Psoas muscle (tissue), 8 donors: ENCODE measurements at places on chromosomes 7 and 10. TPM values are rescaled to one million over a fixed set of nuclear protein-coding genes. Genes with fewer than 3 reads are reported as not detected.
A peak's percentile ranks its signal among the peaks of the same experiment; 100 is the strongest.

The GNAT3 gene
- total RNA-seq: not detected

GRCh38 chr7:11319491-11320274 is 346.0 kb downstream of the PHF14 start:
- no peak for DNase-seq

- DNase-seq: peak; percentile 48
These were observed 4.8 kb upstream of the PILRB start for GRCh38 chr7:100352984-100353684.

The CPA2 gene
- not detected for total RNA-seq

GRCh38 chr10:17562614-17563013 is 54.6 kb downstream of the HACD1 start:
- no peak for DNase-seq

GRCh38 chr10:88168171-88169036 is 305.0 kb downstream of the PTEN start:
- DNase-seq: no peak

The PPP1R17 gene
- total RNA-seq: not detected

The EBF3 gene
- 4.5 TPM for total RNA-seq

DNA sequence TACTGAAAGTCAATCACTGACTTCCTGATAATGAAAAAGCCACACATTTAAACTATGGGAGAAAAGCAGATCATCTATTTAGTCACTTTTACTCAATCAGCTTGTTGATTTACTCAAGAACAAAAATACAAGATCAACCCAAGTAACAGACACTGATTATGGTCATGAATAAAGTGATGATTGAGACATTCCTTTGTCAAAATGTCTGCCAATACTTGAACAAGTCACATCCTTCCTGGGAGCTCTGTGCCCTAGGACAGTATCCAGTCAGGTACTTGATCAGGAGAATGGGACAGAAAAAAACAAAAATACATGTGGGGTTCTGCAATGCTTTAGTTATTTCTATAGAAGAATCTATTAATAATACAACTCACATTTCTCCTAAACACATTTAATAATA is 150.0 kb upstream of the NEBL start:
- DNase-seq: no peak

The DMTF1 gene
- 12.5 TPM for total RNA-seq

- DNase-seq: no peak
These were observed 902.4 kb downstream of the LRMDA start for GRCh38 chr10:76333796-76334195.

The AGMO gene
- 0.54 TPM for total RNA-seq

GRCh38 chr7:93955304-93955703 is 33.8 kb downstream of the GNG11 start:
- DNase-seq: no peak

- DNase-seq: no peak
These were observed 178.4 kb downstream of the NSUN6 start for GRCh38 chr10:18472977-18473376.

- no peak for DNase-seq
These were observed 7.1 kb downstream of the CSGALNACT2 start for GRCh38 chr10:43145311-43145710.

The LUC7L2 gene
- 47.8 TPM for total RNA-seq

- DNase-seq: no peak
These were observed 32.7 kb downstream of the R3HCC1L start for GRCh38 chr10:98167191-98167590.

DNA sequence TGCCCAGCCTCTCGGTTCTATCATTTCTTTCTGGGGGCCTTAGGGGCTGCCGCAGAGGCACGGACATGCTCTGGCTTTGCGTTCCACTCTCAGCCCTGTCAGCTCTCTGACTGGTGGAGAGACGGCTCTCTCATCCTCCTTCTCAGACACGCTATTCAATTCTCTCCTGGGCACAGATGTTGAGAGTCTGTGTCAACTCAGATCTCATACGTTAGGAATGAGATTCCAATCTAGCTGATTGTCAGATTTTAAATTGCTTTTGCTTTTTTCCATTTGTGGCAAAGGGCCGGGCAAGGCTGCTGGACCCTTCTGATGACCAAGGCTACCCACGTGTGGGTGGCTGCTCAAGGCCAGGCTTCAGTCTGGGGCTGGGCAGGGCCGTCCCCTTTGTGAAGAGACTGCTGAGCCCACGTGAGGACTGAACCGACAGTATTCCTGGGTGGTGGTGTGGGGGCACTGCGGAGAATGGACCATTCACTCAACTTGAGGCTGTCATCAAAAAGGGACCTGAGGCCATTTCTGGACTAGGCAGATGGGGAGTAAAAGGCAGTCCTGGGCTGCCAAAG is 71.5 kb downstream of the CLEC2L start:
- DNase-seq: no peak

The ATG9B gene
- not detected for total RNA-seq

DNA sequence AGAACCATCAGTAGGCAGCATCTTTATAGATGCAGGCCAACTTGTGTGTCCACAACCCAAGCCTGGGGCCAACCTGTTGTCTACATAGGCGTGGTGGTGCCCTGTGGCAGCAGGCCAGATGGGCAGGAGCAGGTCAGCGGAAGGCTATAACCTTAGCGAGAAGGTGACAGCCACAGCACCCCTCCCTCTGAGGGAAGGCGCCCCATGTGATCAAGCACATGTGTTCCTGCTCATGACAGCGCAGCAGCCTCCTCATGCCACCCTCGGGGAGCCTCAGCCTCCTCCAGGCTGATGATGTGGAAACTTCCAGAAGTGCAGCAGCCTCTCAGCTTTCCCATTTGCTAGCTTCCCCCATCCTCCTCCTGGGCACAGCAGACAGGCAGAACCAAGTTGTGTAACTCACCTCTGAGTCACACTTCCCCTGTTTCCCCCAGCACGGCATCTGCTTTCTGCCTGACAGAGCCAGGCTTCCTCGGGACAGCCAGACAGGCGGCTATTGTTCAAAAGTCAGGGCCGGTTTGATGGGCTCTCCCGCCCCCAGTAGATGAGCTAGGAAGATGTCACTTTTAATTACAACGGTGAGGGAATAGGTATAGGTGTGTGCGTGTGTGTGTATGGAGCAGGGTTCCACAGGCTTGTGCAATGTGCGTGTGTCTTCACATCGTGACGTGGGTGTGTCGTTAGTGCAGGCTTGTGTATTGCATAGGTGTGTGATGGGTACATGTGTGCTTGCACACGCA is 312.0 kb upstream of the ZMIZ1 start:
- DNase-seq: peak; percentile 81

DNA sequence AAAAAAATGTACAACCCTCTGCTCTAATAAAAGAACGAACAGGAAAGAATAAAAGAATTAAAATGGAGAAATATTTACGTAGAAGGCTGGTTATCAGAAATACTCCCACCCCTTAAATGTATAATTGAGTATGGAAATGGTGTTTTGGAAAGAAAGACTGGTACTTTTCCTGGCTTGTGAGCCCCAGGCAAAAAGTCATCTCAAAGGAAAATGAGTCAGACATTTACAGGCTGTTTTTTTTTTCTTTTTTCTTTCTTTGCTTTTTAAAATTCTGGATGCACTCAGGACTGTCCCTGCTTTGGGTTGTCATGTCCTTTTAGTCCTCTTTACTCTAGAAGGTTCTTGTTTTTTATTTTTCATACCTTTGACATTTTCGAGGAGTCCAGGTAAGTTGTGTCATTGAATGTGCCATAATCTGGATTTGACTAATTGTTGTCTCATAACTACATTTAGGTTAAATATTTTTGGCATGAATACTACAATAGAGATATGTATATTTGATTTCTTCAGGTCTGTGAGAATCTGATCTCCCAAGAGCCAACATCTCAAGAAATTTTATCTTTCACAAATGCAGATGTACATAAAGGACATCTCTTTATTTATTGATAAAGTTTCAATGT is 313.0 kb upstream of the GLI3 start:
- DNase-seq: no peak

DNA sequence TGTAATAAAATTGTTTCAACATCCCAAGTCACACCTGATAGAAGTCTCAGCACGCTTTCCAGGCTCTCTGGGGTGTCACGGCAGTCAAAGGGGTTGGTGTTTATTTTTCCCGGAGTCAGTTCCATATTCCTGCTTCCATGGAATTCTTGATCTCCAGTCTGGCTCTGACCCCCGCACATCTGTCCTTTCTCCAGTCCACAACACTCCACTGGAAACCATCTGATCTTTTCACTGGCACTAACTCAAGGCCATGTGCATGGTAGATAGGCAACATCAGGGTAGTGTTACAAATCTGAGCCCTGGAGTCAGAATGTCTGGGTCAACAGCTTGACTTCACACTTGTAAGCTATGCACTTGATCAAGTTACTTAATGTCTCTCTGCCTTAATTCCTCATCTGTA is 176.2 kb downstream of the WDR11 start:
- DNase-seq: no peak

GRCh38 chr10:96276831-96277230 is 5.5 kb upstream of the BLNK start:
- no peak for DNase-seq

DNA sequence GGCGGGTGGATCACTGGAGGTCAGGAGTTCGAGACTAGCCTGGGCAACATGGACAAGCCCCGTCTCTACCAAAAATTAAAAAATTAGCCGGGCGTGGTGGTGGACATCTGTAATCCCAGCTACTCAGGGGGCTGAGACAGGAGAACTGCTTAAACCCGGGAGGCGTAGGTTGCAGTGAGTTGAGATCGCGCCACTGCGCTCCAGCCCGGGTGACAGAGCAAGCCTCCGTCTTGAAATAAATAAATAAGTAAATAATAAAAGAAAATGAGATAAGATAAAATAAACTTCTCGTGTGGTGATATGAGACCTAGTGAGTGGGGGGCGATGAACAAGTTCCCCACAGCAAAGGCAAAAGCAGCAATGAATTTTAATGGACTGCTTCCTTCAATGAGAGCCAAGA is 33.6 kb upstream of the LMTK2 start:
- no peak for DNase-seq

The HECW1 gene
- total RNA-seq: 2.8 TPM

- no peak for DNase-seq
These were observed 101.1 kb downstream of the ICA1 start for GRCh38 chr7:8160779-8161345.

The AKR1C4 gene
- total RNA-seq: not detected

DNA sequence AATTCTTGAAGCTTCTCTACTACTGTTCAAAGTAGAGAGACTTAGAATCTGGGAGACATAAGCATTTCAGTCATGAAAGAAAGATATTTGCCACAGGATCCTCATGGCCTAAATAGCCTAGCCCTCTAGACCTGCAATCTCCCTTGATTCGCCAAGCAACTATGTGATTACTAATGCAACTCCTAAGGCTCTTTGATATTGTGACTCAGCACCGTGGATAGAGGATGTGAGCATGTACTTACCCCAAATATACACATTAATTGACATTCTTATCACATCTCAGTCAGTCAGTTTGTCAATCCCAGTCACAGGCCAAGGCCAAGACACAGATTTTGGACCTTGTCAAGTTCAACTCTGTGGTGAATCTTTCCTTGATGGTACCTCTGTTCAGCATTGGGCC is 42.6 kb downstream of the GPR37 start:
- DNase-seq: no peak

The CPEB3 gene
- 16.4 TPM for total RNA-seq

- DNase-seq: no peak
These were observed at the start of gene CTNNA3 for GRCh38 chr10:67696029-67696428. CTNNA3 (minus strand) TSS chr10:67696195.

DNA sequence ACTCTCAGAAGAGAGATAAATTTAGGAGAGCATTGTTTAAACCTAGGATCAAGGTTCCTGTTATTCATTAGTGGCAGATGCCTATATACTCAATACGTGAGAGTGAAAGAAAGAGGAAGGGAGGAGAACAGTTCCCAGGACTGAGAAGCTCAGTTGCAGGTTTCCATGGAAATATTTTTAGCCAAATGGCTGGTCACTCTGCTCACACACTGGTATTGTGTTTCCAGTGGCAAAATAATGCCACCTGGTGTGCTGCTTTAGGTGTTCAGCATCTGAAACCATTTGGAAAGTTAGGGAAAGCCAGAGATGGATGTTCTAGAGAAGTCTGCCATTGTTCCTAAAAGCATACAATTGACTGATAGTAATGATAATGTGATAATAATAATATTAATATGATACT is 827.7 kb downstream of the SORCS3 start:
- DNase-seq: no peak

DNA sequence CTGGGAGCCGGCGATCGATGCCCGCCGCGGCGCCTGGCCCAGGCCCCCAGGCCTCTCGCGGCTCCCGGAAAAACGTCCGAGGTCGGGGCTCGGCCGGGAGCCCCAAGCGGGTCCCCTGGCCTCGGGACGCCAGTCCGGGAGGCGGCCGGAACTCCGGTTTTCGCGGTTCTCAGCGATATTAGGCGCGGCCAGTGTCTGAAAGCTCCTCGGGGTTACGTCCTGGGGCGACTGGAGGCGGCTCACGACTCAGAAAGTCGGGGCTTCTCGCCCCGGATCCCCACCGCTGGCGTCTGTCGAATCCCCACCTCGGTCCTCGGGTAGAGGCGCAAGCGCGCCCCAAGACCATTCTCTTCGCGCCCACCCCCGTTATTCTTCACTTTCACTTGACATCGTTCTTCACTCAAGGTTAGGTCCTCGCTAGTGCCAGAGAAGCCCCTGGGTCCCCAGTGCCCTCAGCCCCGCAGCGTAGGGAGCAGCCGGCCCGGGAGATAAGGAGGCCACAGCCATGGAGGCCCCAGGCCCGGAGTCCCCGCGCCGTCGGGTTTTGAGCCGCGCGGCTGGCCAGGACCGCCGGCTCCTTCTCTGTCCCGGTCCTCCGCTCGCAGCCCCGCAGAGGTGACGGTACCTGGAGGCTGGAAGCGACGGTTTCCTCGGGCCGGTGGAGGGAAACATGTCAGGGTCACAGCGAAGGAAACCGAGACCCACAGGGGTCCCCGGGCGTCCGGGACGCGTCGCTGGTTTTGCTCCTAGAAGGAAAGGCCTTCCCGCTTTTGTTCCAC is 35.2 kb upstream of the EBLN1 start:
- peak; percentile 50 for DNase-seq

DNA sequence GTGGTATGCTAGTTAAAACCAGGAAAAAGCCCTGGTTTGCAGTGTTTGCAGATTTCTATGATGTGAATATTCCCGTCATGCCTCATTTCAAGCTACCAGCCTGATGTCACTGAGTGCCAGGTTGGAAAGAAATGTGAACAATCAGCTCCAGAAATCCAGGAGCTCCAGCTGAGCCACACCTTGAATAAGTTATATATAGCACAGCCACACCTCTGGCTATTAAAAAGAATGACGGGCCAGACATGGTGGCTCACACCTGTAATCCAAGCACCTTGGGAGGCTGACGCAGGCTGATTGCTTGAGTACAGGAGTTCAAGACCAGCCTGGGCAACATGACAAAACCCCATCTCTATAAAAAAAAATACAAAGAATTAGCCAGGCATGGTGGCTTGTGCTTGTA is 18.7 kb upstream of the SLF2 start:
- DNase-seq: no peak

DNA sequence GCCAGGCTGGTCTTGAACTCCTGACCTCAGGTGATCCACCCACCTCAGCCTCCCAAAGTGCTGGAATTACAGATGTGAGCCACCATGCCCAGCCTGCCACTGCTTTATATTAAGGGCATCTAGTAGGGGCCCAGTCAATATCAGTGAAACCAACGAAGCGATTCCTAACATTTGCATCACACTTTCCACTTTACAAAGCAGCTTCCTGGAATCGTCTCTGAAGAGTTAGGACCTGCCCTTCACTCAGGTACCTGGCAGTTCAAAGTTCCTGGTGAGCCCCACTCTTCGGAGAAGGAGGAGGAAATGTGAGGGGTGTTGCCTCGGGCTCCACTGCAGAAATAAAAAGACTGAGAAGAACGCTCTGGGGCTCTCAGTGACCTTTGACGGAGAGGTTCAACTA is 31.1 kb upstream of the EZH2 start:
- DNase-seq: no peak

- no peak for DNase-seq
These were observed 54.7 kb upstream of the EGR2 start for GRCh38 chr10:62870866-62871265.
